Fibroblast of the conjunctiva (primary cell): ENCODE measurements at places on chromosomes 12 and 14.

- no peak for DNase-seq
Observed at GRCh38 chr12:5023842-5024241, 19.8 kb upstream of the KCNA5 start.

DNA sequence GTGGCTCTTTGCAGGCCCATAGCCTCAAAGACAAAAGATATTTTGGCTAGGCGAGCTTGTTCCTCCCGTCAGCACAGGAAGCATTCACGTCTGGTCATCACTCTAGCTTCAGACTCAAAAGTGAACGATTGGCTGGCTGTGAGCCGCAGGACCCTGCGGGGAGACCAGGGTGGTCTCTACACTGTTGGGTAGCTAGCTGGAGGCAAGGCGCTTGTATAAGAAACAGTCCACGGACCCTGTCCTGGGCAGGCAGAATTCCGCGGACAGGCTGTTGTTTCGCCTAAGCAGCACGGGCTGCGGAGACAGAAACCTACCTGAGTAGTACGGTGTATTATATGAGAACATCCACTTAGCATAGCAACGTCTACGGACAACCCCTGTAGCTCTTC, 29.6 kb downstream of the WBP11 start:
- DNase-seq: no peak

DNA sequence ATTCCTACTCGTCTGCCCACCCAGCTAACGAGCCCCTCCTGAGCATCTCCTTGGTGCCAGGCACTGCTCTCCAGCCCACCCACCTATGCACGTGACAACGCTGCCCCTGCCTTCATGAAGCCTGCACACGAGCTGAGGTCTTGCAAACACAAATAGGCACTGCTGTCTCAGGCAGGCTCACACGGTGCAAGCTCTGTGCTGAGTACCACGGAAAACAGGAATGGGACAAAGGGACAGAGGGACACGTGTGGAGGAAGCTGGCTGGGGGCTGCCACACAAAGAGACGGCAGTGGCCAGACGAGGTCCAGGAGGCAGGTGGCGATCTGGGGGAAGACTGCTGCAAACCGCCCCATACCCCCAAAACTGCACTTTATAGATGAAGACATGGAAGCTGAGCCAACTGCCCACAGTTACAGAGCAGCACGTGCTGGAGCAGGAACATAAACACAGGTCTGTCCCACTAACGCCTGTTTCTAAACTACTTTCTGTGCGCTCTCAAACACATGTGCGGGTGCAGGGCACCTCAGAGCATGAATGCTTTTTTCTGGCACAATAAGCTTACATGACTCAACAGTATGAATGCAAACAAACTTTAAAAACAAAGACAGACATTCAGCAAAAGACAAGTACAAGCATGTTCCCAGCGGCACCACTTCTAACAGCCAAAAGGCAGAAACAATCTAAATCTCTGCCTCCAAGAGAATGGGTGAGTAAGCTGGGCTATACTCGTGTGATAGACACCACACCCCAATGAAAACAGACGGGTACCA, 64.5 kb downstream of the AMN start:
- DNase-seq: peak; percentile 60

DNA sequence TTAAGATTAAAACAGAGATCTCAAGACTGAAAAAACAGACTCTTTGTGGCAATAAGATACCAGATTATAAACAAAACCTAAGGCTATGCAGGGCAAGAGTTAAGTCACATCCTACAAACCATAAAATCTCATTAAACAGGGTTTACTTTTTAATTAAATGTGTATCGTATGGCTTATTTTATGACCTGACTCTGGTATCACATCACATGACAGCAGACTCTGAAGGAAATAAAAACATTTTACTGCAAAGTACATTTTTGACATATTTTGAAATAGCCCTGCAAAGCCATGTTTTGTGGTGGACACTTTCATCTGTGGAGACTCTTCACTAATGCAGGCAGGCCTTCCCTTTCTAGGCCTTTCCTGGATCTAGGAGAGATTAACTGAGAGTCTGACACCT, 327.6 kb upstream of the CLEC14A start:
- no peak for DNase-seq

- DNase-seq: no peak
Observed at GRCh38 chr12:92771001-92771400, 68.2 kb downstream of the PLEKHG7 start.

DNA sequence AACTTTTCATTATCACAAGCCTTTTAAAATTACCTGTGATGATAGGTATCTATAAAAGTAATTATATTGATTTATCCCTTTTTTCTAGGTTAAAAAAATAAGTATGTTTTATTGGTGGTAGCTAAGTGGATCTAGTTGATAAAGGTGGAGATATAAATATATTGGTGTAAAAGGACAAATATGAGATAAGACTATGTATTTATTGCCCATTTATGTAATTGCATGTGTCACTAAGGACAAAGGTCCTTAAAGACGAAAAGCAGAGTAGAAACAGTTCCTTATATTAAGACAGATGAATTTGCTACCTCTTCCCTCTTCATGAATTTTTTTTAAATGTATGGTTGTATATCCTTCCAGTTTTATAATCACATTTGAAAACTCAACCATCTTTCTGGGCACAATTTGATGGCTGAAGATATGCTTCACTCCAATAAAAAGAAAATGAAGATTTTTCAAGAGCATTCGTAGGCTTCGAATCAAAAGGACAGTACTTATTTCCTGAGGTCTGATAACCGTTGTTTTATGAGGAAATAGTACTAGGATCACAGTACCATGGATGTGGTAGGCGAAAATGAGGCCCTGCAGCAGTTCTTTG, at the start of gene MYRFL:
TSS of gene MYRFL (plus strand) at position 262 of the 595 bp plus-strand sequence. CDS start at position 553, 291 bp downstream.
- no peak for DNase-seq

GRCh38 chr14:32244404-32244803, 41.3 kb upstream of the RNU6-8 start:
- no peak for DNase-seq

- no peak for DNase-seq
Observed at GRCh38 chr12:94231709-94232108, 83.3 kb downstream of the PLXNC1 start.

- DNase-seq: peak; percentile 51
Observed at GRCh38 chr14:73238424-73238852, 1.1 kb downstream of the PAPLN start.

DNA sequence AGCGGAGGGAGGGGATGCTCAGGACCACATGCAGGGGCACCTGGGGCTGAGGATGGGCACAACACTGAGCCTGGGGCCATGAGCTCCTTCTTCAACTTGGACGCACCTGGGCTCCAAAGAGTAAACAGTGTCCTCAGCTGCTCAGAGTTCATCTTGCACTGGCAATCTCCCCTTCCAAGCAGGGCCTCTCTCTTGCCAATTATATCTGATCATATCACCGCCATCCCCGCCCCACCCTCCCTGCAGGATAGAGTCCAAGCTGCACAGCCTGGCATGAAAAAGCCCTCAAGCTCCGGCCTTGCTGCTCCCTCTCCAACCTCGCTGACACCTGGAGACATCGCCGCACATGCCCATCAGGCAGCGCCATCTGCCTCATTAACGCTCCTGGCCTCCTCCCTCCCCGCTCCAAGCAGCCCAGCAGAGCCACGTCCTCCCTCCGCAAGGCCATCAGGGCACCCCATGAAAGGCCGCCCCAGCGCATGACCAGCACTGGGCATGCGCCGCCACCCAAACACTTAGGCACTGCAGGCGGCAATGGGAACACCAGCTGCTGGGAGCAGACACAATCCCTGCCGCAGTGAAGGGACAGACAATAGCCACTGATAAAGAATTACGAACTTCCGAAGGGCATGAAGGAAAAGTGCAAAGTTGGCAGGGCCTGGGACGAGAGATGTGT, 88.8 kb downstream of the CHGA start:
- DNase-seq: no peak

GRCh38 chr12:100268835-100269564, 2.0 kb downstream of the SCYL2 start:
- no peak for DNase-seq

DNA sequence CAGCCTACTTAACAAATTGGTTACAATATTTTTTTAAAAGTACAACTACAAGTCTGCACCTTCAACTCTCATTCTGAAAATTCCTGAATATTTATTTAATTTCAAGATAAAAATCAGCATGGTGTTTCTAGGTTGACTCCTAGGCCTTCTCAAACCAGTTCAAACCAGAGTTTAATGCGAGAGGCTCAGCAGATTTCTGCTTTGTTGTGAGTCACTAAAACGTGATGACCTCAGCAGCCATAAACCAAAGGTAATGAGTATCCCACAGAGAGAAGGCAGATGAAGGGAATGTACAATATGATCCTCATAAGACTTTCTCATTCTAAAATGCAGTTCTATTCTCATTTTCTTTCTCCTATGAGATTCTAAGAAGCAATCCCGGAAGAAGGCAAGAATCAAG, 1.5 kb downstream of the PRDM4 start:
- peak; percentile 61 for DNase-seq

GRCh38 chr12:70487440-70487839, 121.3 kb downstream of the KCNMB4 start:
- no peak for DNase-seq

DNA sequence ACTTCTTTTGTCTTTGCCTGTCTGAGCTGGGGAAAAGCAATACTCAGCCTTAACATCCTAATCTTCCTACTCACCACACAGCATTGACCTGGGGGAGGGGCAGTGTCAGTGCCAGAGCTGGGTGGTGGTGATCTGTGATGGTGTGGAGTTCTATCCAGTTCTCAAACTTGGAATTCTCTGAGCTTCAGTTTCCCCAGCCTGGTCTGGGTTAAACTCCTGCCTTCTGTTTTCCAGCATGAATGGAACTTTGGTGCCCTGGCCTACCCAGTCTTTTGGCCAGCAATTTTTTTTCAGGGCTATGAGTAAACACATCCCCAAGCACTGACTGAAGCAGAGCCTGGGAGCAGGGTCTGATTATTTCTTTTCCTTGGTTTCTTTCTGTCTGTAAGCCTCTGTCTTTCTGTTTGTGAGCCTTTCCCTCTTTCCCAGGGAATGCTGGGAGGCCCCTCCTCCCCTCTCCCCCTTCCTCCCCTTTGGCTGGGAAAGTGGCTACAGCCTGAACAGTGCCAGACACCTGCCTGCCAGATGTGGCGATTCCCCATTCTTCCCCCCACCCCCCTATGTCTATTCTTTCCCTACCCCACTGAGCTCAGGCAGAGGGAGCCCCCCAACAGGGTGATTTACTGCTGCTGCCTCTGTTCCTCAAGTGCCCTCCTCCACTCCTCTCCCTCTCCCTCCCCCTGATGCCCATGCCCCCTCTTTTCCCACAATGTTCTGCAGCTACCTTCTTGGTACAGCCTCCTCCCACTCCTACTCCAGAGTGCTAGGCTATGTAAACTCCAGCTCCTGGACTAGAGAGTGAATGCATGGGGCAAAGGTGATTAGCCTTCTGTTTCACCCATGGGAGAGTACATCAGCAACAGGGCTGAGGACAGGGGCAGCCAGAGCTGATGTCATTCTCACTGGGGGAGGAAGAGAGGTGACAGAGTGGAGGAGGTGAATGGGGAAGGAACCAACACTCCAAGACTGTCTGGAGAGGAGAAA, 11.1 kb downstream of the GPR84 start:
- no peak for DNase-seq

DNA sequence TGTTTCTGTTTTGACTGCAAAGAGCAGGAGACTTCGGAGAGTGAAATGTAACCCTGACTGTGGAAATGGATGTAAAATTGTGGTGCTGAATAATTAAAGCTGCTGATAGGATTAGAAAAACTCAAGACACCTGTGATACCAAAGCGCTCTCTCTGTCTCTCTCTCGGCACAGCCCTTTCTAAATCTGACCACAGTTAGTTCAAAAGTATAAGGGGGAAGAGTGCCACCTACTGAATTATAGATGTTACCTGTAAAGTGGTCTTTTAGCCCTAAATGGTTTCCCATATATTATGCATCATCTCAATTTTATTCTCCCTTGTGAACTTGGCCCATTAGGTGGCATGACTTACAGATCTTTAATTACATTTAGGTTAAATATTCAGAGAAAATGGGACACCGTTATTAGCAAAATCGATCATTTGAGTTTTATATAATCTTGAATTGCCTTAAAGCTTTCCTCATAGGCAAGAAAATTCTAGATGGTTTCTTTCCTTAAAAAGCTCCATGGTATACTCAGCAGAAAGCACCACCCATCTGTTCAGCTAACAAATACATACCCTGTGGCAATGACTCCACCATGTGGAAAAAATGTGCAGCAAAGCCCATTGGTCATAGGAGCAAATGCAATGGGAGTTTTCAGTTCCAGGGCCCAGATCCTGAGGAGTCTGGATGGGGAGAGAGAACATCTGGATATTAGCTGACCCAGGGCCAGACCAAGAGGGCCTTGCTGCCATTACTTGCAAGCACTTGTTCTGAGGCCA, 18.1 kb downstream of the RFC5 start:
- no peak for DNase-seq

- DNase-seq: no peak
Observed at GRCh38 chr14:106562451-106562850, 1036.1 kb downstream of the TMEM121 start.

DNA sequence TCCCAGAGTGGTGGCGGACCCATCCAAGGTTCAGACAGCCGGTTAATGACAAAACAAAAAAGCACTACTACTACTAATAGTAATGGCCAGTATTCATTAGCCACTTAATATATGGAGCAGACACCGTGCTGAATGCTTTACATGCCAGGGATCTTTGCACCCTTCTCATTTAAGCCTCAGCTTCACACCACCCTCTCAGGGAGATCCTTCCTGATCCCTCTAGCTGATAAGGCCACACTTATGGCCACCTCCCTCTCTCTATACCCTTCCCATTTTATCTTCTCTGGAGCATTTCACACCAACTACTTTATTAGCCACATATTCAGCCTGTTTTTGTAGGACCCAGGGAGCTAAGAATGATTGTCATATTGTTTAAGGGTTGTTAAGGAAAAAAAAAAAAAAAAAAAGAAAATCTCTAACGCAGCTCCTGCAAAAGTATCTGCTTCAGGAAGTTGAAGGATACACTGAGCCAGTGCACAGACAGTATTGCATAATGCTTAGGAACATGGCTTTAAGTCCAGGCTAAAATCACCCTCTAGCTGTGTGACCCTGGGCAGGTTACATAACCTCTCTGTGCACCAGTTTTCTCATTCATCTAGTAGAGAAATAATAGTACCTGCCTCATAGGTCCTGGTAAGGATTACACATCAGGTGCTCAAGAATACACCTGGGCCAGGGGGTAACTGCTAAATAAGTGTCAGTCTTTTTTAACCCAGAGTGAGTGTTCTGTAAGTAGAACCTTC, 29.4 kb downstream of the NUAK1 start:
- no peak for DNase-seq

GRCh38 chr12:78220811-78221210, 390.1 kb downstream of the NAV3 start:
- DNase-seq: no peak

- DNase-seq: no peak
Observed at GRCh38 chr12:12048714-12049113, 22.0 kb upstream of the BCL2L14 start.

DNA sequence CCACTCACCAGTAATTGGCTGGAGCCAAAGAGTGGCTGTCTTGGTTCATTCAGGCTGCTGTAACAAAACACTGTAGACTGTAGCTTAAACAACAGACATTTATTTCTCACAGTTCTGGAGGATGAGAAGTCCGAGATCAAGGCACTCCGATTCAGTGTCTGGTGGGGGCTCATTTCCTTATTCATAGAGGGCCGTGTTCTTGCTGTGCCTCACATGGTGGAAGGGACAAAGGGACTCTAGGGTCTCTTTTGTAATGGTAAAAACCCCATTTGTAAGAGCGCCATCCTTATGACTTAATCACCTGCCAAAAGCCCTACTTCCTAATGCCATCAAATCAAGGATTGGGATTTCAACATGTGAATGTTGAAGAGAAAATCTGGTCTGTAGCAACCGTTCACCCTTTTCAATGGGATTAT, 34.7 kb upstream of the CDKN3 start:
- no peak for DNase-seq

- no peak for DNase-seq
Observed at GRCh38 chr12:2282318-2282717, 229.5 kb downstream of the CACNA1C start.

GRCh38 chr14:59543873-59544272, 32.7 kb downstream of the CCDC175 start:
- no peak for DNase-seq
